ENCODE measurements at places on chromosomes 5 and 9.

- no peak for DNase-seq
These were observed 169.3 kb downstream of the SGCD start for GRCh38 chr5:156496291-156496690.

GRCh38 chr9:136741883-136742571 is 713 bp downstream of the LCN10 start:
- DNase-seq, result no peak

DNA sequence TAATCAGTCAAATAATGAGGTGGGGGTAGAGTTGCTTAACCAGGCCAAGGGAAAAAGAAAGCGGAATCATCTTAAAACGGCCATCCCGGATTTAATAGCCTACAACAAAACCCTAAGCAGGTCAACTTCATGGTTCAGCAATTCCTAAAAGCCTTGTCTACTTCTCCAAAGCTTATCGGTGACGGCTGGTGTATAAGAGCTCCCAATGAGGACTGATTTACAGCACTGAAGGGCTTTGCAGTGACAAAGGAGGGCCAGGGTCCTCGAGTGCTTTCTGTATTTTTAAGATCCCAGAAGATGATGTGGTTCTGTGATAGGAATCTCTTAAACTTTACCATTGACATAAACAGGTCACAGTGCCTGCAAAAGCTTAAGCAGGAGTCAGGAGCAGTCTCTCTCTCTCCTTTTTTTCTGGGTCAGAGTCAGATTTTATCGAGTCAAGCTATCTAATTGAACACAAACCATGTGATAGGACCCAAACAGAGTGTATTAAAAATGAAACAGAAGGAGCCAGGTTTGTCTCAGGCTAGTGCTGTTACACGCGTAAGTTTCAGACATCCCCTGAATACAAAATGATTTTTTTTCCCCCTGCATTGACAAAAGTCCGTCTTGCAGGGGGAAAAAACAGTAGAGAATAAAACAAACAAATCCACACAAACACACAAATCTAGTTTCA is 663.6 kb upstream of the ZNF608 start:
- DNase-seq, result no peak

DNA sequence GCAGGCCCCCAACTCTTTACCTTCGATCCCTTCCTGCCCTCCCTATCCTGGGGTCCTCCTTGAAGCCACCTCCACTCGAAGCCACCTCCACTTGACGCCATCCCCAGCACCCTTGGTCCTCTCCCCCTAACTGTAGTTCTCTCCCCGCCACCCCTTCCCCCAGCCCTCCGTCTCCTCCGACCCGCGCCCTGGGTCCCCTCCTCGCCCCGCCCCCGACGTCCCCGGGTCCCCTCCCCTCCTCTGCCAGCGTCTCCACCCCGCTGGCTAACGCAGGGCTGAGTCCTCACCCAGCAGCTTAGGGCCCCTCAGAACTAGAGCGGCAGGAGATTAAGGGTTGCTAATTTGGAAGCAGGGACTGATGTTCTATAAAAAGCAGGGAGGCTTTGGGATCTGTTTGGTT is 30.6 kb upstream of the ANKRD33B start:
- DNase-seq, result no peak

GRCh38 chr9:132099741-132100407 is 20.2 kb upstream of the MED27 start:
- DNase-seq, result no peak

GRCh38 chr5:143131972-143132371 is 271.5 kb downstream of the NR3C1 start:
- DNase-seq, result no peak

- DNase-seq, result no peak
These were observed 38.5 kb upstream of the CDKN2B start for GRCh38 chr9:22047596-22047995.

GRCh38 chr5:82593481-82593880 is 315.3 kb upstream of the RPS23 start:
- DNase-seq, result no peak

DNA sequence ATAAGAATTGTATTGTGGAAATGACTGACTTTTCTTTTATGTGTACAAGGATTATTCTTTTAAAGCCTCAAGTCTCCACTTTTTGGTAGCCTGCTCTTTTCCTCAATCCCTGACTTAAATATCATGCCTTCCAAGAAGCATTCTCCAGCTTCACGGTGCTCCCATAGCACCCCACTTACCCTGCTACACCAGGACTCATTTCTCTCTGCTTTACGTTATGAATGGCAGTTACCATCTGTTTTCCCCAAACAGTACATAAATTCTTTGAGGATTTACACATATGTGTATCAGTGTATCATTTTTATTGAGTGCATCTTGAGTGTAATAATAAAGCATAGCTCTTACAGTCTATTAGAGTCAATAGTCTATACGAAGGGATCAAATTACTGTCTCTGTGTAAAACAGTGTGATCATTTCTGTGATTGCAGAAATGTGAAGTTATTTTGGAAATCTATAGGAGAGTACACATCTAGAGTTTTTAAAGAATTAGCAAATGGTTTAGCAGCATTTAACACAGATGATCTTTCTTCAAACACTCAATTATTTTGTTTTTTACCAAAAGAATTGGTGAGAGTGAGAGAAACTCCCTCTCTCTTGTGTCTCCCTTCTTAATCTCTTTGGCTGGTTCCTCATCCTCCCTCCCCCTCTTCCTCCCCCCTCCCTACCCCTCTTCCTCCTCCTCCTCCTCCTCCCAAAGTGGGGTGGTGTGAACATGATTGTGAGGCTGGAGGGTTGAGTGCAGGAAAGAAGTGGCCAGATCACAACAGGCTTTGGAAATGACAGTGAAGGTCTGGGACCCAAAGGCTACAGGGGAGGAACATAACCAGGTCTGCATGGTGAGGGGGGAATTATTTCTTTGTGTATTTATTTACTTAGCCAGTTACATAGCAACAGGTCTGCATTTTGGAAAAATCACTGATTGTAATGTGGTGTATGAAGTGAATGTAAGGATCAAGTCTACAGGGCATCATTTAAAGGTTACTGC is 27.6 kb upstream of the ECM2 start:
- DNase-seq, result no peak

DNA sequence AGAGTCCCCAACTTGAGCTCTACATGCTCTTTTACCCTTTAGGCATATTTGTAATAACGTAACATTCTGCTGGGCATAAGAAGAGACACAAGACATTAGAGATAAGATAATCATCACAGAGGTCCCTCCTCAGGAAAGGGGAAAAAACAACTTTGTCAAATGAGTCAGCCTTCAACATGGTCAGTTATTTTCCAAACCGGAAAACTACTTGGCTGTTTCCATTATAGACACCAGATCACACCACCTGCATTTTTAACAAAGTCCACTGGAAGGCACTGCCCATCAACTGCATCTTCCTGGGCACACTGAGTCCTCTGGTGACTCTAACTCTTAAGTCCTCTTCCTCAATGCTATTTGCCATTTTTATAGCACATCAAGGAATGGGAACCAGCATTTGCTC is 221.8 kb downstream of the FAM114A2 start:
- no peak for DNase-seq

- DNase-seq, result no peak
These were observed 2.5 kb downstream of the RNF145 start for GRCh38 chr5:159206818-159207217.

Data from stimulated activated CD8-positive, alpha-beta memory T cell treated with anti-CD3 and anti-CD28 coated beads, Interleukin-15, amount 100 ng/mL, for 1 hour (primary cell).